ENCODE measurements at places on chromosomes 3 and 15. TPM values are rescaled to one million over a fixed set of nuclear protein-coding genes. Genes with fewer than 3 reads are reported as not detected.

- no peak for DNase-seq
These were observed 41.9 kb upstream of the SEMA4B start for GRCh38 chr15:90159213-90159612.

- no peak for DNase-seq
These were observed 618.7 kb downstream of the SI start for GRCh38 chr3:164459521-164460151.

Gene POLQ
- 25.9 TPM for total RNA-seq

Gene ADCY5
- not detected for total RNA-seq

DNA sequence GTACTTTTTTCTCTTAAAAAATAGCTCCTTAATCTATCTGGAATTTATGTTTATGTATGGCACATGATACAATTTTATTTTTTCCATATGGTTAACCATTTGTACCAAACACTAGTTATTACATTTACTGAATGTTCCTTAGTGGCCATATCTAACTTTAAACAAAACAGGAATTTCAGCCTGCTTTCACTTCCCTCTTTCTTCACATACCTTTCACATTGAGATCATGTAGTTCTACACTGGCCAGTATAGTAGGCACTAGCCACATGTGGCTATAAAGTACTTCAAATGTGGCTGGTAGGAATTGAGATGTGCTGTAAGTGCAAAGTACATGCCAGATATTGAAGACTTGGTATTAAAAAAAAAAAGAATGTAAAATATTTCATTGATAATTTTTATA lies 4.7 kb upstream of the RYK start:
- no peak for DNase-seq

GRCh38 chr3:30608598-30608947 lies 2.2 kb downstream of the TGFBR2 start:
- DNase-seq: no peak

Gene SLC28A1
- total RNA-seq: not detected

Gene SPESP1
- 0.50 TPM for total RNA-seq

Gene SERINC4
- total RNA-seq: 0.14 TPM

DNA sequence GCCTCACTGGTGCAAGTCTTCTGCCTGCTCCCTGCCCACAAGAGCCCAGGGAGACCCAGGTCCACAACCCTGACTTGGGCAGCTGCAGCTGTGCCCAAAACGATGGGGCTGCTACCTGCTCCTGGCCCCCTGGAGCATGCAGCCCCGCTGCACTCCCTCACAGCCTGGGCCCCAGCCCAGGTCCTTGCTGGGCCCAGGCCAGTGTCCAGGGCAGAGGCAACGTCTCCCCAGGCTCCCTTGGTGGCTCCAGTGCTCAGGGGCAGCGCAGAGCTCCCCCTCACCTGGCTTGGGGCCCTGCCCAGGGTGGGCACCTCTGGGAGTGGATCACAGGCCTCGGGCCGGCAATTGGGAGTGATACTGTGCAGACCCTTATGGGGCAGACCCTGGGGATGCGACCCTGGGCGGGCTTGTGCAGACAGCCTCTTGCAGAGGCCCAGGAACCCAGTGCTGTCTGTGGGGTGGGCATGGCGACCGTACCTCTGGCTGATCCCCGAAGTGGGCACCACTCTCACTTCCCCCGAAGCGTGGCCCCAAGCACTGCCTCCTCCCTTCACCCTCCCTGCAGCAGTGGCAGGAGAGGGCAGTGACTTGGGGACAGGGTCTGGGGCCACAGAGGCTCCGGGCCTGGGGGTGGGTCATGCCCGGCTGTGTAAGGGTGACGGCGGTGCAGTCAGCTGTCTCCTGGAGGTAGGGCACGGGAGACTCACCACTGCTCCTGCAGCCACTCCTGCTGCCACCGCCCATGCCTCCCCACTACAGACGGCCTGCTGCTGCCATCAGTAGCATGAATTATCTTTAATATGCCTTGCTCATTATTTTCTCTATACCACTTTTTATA lies 255.9 kb downstream of the DOCK3 start:
- DNase-seq: no peak

DNA sequence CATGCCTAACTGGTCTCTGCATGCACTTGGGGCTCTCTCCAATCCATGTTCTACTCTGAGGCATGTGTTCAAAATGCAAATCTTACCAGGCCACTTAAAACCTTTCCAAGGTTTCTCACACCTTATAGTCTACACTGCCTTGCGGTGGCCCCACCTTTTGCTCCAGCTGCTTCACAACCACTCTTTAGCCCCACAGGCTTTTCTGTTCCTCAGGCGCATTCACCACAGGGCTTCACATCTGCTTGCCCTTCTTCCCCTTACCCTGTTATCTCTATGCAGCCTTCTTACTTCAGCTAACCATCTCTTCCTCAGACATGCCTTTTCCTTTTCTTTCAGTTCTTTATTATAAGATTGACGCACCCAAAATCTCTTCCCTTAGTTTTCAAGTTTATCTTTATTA lies 37.8 kb downstream of the MINDY4B start:
- DNase-seq: no peak

Gene LRRIQ4
- total RNA-seq: 0.23 TPM

DNA sequence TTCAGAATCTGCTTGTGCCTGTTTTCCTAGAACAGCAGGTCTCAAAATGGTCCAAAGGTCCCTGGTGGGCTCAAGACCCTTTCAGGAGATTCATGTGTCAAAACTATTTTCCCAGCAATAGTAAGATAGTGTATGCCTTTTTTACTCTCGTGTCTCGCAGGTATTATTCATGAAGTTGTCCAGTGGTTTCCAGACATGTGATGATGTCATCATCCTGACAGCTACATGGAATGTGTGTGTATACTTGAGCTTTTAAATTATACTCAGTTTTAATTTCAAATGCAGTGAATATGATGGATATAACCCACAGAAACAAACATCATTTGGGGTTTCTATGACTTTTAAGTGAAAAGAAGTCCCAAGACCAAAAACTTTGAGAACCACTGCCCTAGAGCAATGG lies 288.6 kb downstream of the NTRK3 start:
- no peak for DNase-seq

Gene ARNT2
- not detected for total RNA-seq

- DNase-seq: no peak
These were observed 28.3 kb downstream of the ALS2CL start for GRCh38 chr3:46664971-46665762.

- DNase-seq: no peak
These were observed 45.8 kb upstream of the ATP2B2 start for GRCh38 chr3:10551139-10551538.

- no peak for DNase-seq
These were observed 97.7 kb upstream of the P2RY1 start for GRCh38 chr3:152737021-152737908.

GRCh38 chr3:81985996-81986723 lies 224.7 kb upstream of the GBE1 start:
- DNase-seq: no peak

Gene MORC1
- not detected for total RNA-seq

Gene OR5K3
- not detected for total RNA-seq

DNA sequence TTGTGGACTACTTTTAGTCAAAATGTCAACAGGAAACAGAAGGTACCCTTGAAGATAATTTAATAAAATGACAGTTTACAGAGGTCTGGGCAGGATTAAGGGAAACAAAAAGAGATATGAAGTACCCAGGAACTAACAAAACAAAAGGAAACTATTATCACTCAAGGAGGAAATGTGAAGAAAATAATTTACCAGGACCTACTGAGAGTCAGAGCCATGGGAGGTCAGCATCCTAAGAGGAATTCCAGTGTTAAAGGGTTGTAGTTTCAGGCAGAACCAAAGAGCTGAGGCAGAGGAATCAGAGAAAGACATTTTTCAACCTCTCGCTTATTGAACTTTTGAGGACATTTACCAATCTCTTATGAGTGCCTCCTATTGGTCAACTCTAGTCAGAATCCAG lies 408.9 kb upstream of the CBLB start:
- no peak for DNase-seq

Gene ATP13A4
- total RNA-seq: 4.2 TPM

GRCh38 chr3:151315136-151315535 lies 1.5 kb downstream of the GPR87 start:
- no peak for DNase-seq

DNA sequence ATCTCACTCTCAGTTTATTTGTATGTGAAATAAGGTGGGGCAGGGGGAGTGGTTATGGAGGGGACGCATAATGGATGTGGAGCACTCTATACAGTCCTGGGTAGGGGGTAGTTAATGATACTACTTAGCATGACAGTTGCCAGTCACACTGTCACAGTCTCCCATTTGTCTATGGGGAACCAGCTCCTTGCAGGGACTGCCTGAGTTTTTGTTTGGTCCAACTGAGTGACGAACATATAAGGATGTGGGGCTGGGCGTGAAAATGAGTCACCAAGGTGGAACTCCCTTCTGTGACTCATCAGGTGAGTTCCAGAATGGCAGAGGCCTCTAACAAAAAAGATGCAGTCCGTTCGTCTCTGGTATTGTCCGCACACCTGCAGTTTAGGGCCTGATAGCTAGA lies 235.3 kb upstream of the ST8SIA2 start:
- DNase-seq: no peak

- no peak for DNase-seq
These were observed 389.0 kb upstream of the ALCAM start for GRCh38 chr3:104977719-104978118.

Gene HTR3E
- not detected for total RNA-seq

Gene MYL3
- not detected for total RNA-seq

GRCh38 chr3:81437683-81438082 lies 323.8 kb downstream of the GBE1 start:
- DNase-seq: no peak

DNA sequence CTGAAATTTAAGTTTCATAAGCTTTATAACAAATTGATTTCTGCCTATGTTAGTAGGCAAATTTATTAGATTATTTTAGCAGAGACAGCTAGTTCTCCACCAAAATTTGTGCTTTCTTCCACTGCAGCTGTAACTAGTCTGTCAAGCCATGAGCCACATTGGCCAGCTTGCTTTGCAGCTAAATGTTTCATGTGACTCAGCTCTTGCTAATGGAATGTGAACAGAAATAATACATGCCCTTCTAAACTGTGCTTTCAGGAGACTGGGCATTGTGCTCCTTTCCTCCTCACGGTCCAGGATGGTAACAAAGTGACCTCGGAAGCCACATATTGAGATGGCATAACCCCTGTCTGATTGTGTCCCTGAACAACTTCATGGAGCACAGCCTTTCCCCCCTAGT lies 51.3 kb upstream of the KPNA4 start:
- no peak for DNase-seq

DNA sequence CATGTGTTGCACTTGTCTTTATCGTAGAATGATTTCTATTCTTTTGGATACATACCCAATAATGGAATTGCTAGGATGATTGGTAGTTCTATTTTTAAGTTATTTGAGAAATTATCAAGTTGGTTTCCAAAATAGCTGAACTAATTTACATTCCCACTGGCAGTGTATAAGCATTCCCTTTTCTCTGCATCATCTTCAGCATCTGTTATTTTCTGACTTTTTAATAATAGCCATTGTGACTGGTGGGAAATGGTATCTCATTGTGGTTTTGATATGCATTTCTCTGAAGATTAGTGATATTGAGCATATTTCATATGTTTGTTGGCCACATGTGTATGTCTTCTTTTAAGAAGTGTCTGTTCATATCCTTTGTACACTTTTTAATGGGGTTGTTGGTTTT lies 81.7 kb upstream of the NUDT16 start:
- DNase-seq: no peak

- no peak for DNase-seq
These were observed 112.0 kb downstream of the SOX2 start for GRCh38 chr3:181823716-181824115.

GRCh38 chr15:31111091-31111647 lies 9.6 kb upstream of the TRPM1 start:
- DNase-seq: no peak

DNA sequence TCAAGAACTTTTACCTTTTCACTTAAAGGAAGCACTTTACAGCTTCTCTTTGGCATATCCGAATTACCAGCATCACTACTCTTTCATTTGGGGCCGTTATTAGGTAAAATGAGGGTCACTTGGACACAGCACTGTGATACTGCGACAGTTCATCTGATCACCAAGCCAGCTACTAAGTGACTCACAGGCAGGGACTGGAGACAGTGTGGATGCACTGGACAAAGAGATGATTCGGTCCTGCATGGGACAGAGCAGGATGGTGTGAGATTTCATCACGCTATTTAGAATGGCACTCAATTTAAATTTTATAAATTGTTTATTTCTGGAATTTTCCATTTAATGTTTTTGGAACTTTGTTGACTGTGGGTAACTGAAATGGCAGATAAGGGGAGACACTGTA lies 166.9 kb upstream of the IL12A start:
- no peak for DNase-seq

GRCh38 chr3:195012571-195012970 lies 258.4 kb downstream of the XXYLT1 start:
- DNase-seq: no peak

Gene GOLGA8M
- 11.3 TPM for total RNA-seq

Gene FBXL22
- 1.2 TPM for total RNA-seq

DNA sequence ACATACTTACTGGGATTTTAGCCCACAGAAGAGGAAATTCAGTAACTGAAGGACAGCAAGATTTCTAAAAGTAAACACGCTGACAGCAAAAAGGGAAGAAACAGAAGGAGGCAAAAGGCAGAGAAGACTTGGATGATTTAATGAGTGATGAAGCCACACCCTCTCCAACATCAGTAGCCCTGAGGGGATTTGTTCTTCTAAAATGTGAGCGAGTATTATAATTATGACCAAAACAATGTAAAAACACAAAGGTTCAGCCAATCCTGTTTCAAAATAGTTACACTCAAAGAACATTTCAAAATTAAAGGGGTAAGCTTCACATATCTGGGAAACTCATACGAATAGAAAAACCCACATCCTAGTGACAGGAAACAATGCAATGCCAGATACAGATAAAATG lies 25.0 kb downstream of the MCCC1 start:
- no peak for DNase-seq

DNA sequence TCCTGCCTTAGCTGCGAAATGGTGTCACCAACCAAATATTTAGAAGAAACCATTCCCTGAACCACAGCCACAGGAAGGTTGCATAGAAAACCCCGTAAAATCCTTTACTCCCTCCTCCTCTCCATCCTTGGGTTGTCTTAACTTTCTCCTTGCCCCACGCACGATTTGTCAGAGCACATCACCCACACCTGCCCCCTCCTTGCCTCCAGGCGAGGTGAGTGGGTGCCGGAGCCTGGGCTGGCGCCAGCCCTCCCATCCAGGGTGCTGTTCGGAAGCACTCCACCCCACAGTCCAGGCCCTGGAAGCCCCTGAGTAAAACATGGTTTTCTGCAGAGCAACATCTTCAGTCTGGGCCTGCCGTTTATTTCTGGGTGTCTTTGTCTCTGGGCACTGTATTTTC lies 3.7 kb downstream of the GHRL start:
- DNase-seq: no peak

All from activated naive CD8-positive, alpha-beta T cell treated with anti-CD3 and anti-CD28 coated beads, Interleukin-2, amount 10 ng/mL, durations not matched to agents 7 days and 5 days (primary cell).